ENCODE measurements at places on chromosomes 1 and 21.

- no peak for DNase-seq
- H3K36me3 ChIP-seq, result no peaks in the 10 kb centered on the region
- no peaks in the 10 kb centered on the region for H3K27me3 ChIP-seq
Measured at GRCh38 chr1:172071746-172072145, 230.4 kb downstream of the DNM3 start.

GRCh38 chr1:172938681-172939080 is 112.1 kb downstream of the TNFSF18 start:
- no peaks in the 10 kb centered on the region for H3K27me3 ChIP-seq
- DNase-seq, result no peak
- H3K4me1 ChIP-seq, result peaks cover 2% of the 10 kb centered on the region
- H3K27ac ChIP-seq, result no peak overlapping the region
- no peaks in the 10 kb centered on the region for H3K36me3 ChIP-seq

DNA sequence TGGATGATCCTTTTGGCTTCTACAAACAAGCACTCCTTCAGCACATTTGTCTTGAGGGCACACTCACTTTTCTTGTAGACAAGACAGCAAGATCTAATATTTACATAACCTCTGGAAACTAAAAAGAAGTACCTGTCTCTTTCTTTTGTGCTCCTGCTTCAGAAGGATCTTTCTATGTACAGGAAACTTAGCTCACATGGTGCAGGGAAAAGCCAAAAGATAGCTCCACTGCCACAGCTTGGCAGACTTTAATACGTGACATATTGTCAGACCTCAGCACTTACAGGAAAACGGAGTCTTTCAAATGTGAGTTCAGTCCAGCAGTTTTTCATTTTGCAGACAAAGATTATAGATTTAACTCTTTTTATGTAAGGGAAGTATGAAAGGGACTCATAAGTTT is 225.5 kb upstream of the SAMSN1 start:
- DNase-seq, result no peak
- no peaks in the 10 kb centered on the region for H3K4me1 ChIP-seq
- H3K27me3 ChIP-seq, result no peaks in the 10 kb centered on the region
- H3K27ac ChIP-seq, result no peak overlapping the region

DNA sequence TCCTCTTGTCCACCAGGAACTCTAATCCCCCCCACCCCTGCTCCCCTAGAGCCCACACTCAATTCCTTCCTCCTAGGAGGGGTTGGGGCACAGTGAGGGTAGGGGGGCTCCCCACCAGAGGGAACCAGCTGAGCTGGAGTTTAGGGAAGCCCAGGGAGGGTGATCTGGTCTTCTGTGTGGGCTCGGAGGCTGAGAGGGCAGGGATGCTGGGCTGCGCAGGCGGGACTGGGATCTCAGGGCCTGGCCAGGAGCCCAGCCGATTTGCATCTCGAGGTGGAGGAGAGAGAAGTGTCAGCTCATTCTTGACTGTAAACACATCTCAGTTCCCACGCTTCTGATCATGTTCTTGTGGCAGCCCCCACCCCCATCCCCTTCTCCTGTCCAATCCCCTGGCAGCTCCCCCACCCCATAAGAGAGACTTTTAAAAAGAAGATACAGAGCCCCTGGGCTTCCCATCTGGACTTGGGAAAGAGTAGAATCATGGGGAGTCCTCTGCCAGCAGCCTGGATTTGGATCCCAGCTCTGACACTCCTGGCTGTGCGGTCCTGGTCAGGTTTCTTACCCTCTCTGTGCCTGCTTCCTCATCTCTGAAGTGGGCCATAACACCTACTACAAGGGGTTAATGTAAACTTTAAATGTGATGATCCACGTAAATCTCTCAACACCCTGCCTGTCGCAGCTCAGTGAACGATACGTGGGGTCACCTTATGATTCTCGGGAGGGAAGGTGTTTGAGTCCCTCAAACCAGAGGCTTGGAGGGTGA is 6.6 kb downstream of the PEAR1 start:
- no peaks in the 10 kb centered on the region for H3K36me3 ChIP-seq
- H3K27me3 ChIP-seq, result peaks cover 5% of the 10 kb centered on the region
- peaks cover 15% of the 10 kb centered on the region for H3K4me1 ChIP-seq
- no peak overlapping the region for H3K27ac ChIP-seq
- no peak overlapping the region for H3K4me3 ChIP-seq

DNA sequence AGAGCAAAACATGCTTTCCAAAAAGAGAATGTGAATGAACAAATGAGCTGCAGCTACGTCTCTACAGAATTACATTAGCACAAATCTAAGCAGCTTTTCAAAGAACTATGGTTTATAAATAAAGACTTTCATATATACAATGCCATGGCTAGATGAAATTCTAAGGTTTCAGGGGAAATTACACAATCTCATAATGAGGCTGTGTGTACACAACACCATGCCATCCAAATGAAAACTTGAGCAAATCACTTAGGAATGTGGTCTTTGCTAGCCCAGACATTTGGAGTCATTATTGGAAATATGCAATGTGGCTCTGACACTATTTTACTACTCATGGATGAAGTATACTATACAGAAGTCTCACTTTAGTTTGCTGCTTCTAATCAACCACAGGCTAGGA is 37.5 kb downstream of the SPAG17 start:
- H3K36me3 ChIP-seq, result no peaks in the 10 kb centered on the region
- no peak overlapping the region for H3K4me3 ChIP-seq
- no peak overlapping the region for H3K27ac ChIP-seq
- H3K4me1 ChIP-seq, result no peaks in the 10 kb centered on the region
- DNase-seq, result no peak

- H3K36me3 ChIP-seq, result no peaks in the 10 kb centered on the region
- H3K27ac ChIP-seq, result no peak overlapping the region
- no peaks in the 10 kb centered on the region for H3K27me3 ChIP-seq
- no peaks in the 10 kb centered on the region for H3K4me1 ChIP-seq
- no peak overlapping the region for H3K4me3 ChIP-seq
Measured at GRCh38 chr1:187566354-187566753, 737.6 kb downstream of the PLA2G4A start.

DNA sequence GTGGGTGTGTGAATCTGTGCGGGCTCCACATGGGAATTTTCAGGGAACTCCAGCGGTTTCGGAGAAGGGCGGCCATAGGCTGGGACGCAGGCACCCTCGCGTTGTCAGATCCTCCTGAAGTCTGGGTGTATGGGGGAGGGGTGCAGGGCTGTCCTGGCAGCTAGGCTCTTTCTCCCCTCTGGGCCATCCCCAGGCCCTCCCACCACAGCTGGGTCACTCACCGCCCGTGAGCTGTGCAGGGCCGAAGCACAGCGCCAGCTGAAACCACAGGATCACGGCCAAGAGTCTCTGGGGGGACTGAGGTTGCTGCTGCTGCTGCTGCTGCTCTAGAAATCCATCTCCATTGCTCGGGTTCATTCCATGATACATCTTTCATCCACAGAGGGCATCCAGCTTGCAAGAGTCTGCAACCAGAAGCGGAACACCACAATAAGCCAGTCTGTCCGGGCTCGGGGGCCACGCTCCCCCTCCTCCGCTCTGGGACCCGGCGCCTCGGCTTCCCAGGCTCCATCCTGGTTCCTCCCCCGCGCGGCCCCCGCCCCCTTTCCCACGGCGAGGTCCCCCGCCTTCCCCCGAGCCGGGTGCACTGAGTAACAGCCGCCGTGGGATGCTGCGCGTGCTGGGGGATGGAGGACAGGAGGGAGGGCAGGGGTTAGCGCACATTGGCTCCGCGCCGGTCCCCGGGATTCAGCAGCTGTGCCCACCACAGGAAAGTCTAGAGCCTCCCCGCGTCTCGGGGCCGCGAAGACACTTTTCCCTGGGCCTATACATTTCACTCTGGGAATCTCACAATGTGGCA is 720 bp downstream of the SUSD4 start:
- peaks cover 2% of the 10 kb centered on the region for H3K27me3 ChIP-seq
- no peaks in the 10 kb centered on the region for H3K36me3 ChIP-seq
- H3K4me3 ChIP-seq, result peak overlapping the region; percentile 90
- DNase-seq, result peak; percentile 27
- peak overlapping the region; percentile 85 for H3K27ac ChIP-seq

Measured in naive thymus-derived CD8-positive, alpha-beta T cell (primary cell).